ENCODE measurements at places on chromosomes 1 and 21.

GRCh38 chr1:220956501-220957232 is 77.4 kb downstream of the HLX start:
- DNase-seq = no peak

GRCh38 chr1:207649210-207649753 is 4.3 kb downstream of the CR1L start:
- DNase-seq = no peak

DNA sequence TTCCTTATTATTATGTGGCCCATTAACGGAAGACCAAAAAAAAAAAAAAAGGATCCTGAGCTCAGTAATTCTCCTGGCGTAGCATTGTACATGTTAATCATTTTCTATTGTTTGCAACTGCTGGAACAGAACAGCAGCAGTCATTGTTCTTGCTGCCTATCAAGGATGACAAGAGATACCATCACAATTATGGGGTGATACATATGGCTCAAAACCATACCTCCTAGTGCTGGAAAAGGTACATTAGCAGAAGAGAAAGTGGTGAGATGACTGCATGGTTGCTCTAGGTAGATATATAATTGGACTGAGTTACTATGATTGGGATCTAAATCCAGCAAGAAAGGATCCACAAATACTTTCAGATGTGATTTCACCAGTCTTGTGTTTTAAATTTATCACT is 13.3 kb upstream of the TLR5 start:
- DNase-seq = no peak

- no peak for DNase-seq
Measured at GRCh38 chr21:44897326-44898010, 23.2 kb downstream of the ITGB2 start.

- no peak for DNase-seq
Measured at GRCh38 chr1:170461762-170462384, 70.1 kb upstream of the GORAB start.

GRCh38 chr1:6345009-6345408 is 48.6 kb downstream of the ACOT7 start:
- no peak for DNase-seq

DNA sequence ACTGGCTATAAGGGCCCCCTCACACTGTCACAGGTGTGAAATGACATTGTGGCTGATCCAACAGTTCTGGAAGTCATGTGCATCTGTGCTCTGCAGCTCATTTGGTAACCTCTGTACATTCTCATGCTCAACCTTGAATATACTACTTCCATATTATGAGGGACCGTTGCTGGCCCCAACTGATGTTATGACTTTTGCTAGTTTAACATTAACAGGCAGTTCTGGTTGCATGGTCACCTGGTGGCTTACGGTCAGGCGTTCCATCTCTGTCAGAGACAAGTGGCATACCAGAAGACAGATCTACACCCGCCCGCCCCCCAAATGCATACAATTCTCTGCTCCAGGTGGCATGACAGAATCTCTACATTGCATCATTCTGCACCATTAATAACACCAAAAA is 6.0 kb upstream of the DIP2A start:
- DNase-seq = no peak

GRCh38 chr1:212242288-212242984 is 42.8 kb upstream of the PPP2R5A start:
- DNase-seq = no peak

- no peak for DNase-seq
Measured at GRCh38 chr1:5917281-5917590, 75.0 kb downstream of the NPHP4 start.

DNA sequence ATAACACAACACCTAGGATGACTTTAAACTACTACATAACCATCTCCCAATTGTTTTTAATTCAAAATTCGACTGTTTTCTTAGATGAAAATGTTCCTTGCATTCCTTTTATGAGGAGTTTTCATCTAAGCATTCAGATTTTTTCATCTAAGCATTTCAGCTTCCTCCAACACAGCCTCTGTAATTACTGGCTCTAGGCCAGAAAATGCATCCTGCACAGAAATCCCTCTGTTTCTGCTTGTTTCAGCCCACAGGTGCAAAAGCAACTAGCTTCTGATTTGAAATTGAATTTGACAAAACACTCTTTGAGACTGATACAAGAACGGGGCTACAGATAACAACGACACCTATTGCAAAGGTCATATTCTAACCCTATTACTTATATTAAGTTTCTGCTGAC is 90.4 kb downstream of the RGS21 start:
- no peak for DNase-seq

DNA sequence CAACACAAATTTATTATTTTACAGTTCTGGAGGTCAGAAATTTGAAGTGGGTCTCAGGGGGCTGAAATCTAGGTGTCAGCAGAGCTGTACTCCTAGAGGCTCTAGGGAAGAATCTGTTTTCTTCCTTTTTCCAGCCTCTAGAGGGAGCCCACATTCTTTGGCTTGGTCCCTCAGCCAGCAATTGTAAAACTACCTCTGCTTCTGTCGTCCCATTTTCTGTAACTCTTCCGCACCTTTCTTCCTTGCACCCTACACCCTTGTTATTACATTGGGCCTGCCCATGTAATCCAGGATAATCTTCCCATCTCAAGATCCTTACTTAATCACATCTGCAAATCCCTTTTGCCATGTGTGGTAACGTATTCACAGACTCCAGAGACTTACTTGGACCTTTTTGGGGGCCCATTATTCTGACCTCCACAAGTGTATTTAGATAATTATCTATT is 24.8 kb upstream of the THEM4 start:
- DNase-seq = peak; percentile 60

GRCh38 chr21:29604076-29604475 is 305.4 kb downstream of the BACH1 start:
- no peak for DNase-seq

GRCh38 chr1:38208716-38209632 is 162.4 kb upstream of the POU3F1 start:
- DNase-seq = peak; percentile 37

DNA sequence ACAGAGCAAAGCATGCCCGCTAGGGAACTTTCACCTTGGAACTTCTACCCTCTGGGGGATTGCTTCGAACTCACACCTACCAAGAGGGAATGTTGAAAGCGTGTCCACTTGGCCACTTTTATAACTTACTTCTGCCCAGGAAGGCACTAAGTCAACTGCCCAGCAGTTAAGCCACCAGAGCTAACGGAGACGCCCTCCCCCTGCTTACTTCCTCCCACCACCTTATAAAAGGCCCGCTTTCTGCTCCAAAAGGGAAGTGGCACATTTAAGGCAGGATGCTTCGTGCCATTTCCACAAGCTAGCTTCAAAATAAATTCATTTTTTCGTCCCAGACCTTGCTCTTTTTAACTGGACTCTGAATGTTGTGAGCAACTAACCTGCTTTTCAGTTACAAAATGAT is 3.2 kb upstream of the AK2 start:
- no peak for DNase-seq

GRCh38 chr21:38249256-38249655 is 7.5 kb upstream of the KCNJ15 start:
- no peak for DNase-seq

DNA sequence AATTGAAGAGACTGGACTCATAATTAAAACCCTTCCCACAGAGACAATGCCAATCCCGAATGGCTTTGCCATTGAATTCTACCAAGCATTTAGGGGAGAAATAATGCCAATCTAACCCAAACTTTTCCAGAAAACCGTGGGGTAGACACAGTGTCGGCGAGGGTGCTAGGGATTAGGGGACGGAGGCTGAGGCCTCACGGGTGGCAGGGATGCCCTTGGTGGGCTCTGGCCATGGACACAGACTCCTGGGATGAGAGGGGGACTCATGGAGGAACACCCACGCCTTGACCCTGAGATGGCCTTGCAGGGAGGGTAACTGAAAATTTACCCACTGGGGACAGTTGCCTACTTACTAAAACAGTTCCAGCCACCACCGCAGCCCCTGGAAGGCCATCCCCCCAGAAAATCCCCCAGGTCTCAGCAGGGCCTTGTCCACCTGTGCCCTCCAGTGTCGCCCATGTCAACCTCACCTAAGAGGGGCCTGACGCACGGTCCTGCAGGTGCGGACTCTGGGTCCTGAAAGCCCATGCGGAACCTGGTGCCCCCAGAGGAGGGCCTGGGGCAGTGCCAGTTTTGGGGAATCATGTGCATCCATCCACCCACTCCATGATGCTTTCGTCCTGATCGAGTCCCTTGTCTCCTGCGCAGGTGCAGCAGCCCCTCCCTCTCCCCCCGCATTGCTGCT is 1.9 kb downstream of the KRTAP10-5 start:
- DNase-seq = no peak

DNA sequence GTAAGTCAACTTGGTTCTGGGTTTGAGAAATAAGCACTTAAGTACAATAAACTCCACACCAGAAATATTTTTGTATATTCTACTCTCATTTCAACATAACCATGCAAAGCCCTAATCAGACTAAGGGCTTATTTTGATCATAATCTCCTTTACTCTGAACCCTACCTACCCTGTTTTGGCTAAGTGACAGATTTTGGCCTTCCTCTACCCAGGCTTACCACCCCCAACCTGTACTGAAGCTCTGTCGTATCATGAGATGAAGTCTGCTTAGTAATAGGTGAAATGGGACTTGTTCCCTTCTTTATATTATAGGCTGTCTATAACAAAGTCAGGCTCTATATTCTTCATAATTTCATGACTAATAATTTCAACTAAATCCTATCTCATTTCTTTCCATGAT is 135.5 kb downstream of the RERE start:
- DNase-seq = no peak

GRCh38 chr1:21782349-21782867 is 541 bp downstream of the USP48 start:
- DNase-seq = peak; percentile 49

GRCh38 chr1:209742409-209743144 is 13.3 kb upstream of the TRAF3IP3 start:
- DNase-seq = peak; percentile 59

GRCh38 chr1:217012659-217013058 is 289.4 kb upstream of the ESRRG start:
- DNase-seq = no peak

- no peak for DNase-seq
Measured at GRCh38 chr1:44926311-44926781, 60.0 kb downstream of the EIF2B3 start.

- no peak for DNase-seq
Measured at GRCh38 chr21:19224090-19224489, 820.5 kb upstream of the TMPRSS15 start.

DNA sequence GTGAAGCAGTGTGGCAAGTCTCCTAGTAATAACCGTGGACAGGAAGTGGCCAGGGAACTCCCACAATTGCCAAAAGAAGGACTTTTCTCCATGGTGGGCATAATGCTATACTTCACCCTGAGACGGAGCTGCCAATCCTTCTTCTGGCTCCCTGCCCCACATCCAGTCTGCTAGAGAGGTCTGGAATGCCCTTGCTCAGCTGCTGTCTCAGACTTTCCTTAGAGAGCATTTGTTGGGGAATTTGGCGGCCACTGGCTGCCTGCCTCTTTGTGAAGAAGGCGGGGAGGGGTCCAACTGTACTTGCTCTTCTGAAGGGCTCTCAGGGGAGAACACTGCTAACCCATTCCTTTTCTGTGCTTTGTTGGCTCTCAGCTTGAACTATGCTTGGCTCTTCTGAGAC is 123.7 kb upstream of the EDN2 start:
- DNase-seq = peak; percentile 79

- no peak for DNase-seq
Measured at GRCh38 chr1:49424782-49425181, 599.0 kb downstream of the AGBL4 start.

GRCh38 chr1:41286992-41287391 is 44.9 kb upstream of the SCMH1 start:
- no peak for DNase-seq

GRCh38 chr1:198937231-198938031 is 298.6 kb downstream of the PTPRC start:
- DNase-seq = peak; percentile 96

DNA sequence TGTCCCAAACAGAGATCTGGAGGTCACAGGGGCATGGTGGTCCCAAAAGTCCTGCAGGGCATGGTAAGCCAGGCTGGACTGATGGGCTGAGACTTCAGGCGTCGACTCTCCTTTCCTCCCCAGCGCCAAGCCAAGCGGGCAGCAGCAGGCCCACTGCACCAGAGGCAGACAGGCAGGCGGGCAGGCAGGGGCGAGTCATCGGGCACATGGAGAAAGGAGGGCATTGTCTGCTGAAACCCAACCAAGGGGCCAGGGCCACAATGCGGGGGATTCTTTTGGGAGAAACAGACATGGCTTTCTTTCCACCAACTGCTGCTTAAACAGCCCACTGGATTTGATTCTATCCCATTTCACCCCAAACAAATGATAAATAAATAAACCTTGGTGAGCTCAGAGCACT is 46.2 kb downstream of the TRABD2B start:
- DNase-seq = no peak

DNA sequence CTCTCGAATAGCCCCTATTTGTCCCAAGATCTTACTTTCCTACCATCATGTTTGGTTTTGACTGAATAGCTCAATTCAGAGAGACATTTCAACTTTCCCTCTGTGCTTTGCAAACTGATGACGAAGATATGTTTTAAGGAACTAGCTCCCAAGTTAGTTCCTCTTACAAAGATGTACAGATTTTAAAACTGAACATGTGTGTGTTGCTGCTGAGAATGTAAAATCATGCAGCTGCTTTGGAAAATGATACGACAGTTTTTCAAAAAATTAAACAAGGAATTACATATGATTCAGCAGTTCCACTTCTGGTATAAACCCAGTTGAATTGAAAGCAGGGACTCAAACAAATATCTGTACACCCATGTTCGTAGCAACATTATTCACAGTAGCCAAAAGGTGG is 33.6 kb downstream of the KIF26B start:
- peak; percentile 29 for DNase-seq

GRCh38 chr1:23249787-23250454 is 32.6 kb upstream of the HTR1D start:
- peak; percentile 96 for DNase-seq

DNA sequence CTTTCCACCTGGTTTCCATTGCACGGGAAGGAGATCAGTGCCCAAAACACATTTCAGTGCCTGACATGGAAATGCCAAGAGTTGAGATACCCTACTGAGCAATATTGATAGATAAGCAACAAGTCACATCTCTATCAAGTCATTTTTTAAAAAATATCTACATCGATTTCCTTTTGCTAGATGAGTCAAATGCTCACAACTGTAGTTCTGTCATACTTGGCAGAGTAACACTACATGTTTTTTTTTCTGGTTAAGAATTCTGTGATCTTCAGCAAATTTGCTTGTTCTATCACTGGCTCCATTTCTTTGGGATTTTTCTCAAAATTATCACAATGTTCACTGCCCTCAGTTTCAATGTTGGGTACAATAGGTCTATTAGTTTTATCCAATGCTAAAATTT is 145.4 kb downstream of the ZC3H11B start:
- DNase-seq = no peak

DNA sequence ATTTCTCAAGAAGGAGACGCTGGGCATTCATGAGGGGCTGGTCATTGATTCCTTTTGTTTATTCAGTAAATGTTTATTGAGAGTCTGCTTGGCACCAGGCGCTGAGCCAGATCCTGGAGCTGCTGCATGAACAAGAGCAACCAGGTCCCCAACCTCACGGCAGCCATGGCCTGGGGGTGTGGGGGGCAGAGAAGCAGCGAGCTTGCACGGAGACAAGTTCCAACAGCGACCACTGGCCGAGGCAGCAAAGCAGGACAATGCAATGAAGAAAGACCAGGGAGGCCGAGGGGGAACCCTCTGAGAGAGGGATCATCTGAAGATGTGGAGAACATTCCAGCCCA is 7.5 kb downstream of the KCNAB2 start:
- no peak for DNase-seq
